ENCODE measurements at places on chromosomes 6 and 20. TPM values are rescaled to one million over a fixed set of nuclear protein-coding genes. Genes with fewer than 3 reads are reported as not detected.

CD93 gene
- polyA plus RNA-seq: 43.9 TPM

VNN1 gene
- 0.17 TPM for polyA plus RNA-seq

SEL1L2 gene
- 0.08 TPM for polyA plus RNA-seq

OOEP gene
- polyA plus RNA-seq: 0.37 TPM

PRDM13 gene
- polyA plus RNA-seq: not detected

NNAT gene
- polyA plus RNA-seq: 148 TPM

RPS6KA2 gene
- polyA plus RNA-seq: 30.0 TPM

ZKSCAN4 gene
- 12.1 TPM for polyA plus RNA-seq

DCDC2 gene
- polyA plus RNA-seq: 119 TPM

SUMO4 gene
- 0.73 TPM for polyA plus RNA-seq

CUTA gene
- polyA plus RNA-seq: 229 TPM

USP49 gene
- 18.0 TPM for polyA plus RNA-seq

RNF39 gene
- polyA plus RNA-seq: 1.5 TPM

PNLDC1 gene
- polyA plus RNA-seq: 0.99 TPM

SKIC2 gene
- 56.9 TPM for polyA plus RNA-seq

HECA gene
- polyA plus RNA-seq: 15.4 TPM

CDYL gene
- 28.7 TPM for polyA plus RNA-seq

TRIM40 gene
- 0.08 TPM for polyA plus RNA-seq

SSTR4 gene
- polyA plus RNA-seq: not detected

C4B gene
- polyA plus RNA-seq: 10.7 TPM

NR2E1 gene
- polyA plus RNA-seq: not detected

LCA5 gene
- 11.6 TPM for polyA plus RNA-seq

CYP39A1 gene
- polyA plus RNA-seq: 8.2 TPM

SLC17A9 gene
- 1.4 TPM for polyA plus RNA-seq

TOX2 gene
- 4.1 TPM for polyA plus RNA-seq

TINAG gene
- 34.8 TPM for polyA plus RNA-seq

HBS1L gene
- 65.6 TPM for polyA plus RNA-seq

VGLL2 gene
- not detected for polyA plus RNA-seq

YIPF3 gene
- 156 TPM for polyA plus RNA-seq

LTB gene
- polyA plus RNA-seq: 2.0 TPM
